Central memory CD4-positive, alpha-beta T cell (primary cell): ENCODE measurements at places on chromosomes 2 and 18.

- no peak for DNase-seq
Observed at GRCh38 chr2:117359266-117359914, 455.1 kb upstream of the DDX18 start.

DNA sequence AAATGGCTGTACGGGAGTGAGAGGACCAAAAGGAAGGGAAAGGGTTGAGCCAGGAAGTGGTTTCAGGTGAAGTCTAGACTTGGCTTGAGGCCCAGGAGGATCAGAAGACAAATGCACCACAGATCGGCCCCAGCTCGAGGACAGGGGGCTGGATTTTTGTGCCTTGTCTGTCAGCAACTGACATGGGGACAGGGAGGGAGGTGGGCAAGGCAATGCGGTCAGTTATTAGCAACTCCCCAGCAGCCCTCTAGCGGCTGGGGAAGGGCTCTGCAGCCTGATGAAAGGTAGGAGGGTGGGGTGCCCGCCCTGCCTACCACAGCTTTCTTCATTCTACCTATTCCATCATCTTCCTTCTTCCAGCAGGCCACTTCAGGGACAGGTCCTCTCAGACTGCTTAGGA, 50.0 kb downstream of the CPO start:
- DNase-seq, result no peak

DNA sequence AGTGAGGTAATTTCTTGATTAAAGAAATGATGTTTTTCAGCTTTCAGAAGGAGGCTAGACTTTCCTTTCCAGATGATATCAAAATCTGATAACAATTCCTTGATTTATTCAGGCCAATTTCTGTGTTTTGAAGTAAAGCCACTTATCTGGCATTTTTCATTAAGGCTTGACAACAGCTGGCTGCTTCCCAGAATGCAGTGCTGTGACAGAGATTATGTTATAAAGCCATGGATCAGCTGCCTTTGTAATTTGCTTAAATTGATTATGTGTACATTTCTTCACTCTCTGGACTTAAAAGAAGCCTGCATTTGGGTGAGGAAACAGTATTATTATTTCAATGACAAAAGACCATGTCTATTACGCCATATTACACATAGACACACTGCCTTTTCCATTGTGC, 136.0 kb downstream of the PLCL1 start:
- no peak for DNase-seq

GRCh38 chr2:6793913-6794312, 71.8 kb downstream of the CMPK2 start:
- no peak for DNase-seq

- peak; percentile 19 for DNase-seq
Observed at GRCh38 chr2:65057054-65057375, 799 bp downstream of the CEP68 start.

- no peak for DNase-seq
Observed at GRCh38 chr2:177165061-177165583, 47.5 kb upstream of the HNRNPA3 start.

DNA sequence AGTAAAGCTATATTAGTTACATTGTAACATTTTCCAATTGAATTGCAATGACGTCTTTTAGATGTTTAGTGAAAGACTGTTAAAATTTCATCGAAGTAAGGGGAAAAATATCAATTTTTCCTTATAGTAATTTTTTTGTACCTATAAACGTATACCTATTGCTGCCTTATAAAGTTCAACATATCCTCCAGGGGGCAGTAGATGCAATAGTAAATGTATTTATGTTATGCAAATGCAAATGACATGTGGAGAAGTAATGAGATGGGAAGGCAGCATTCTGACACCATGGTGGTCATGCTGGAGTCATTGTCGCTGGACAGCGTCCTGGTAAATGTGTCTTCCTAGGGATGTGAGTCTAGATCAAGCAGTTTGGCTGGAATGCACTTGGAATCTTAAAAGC, 38.7 kb downstream of the MSTN start:
- peak; percentile 19 for DNase-seq

- no peak for DNase-seq
Observed at GRCh38 chr2:119574864-119575263, 30.6 kb downstream of the CFAP221 start.

GRCh38 chr2:122261911-122262310, 506.5 kb downstream of the TSN start:
- DNase-seq, result no peak

- no peak for DNase-seq
Observed at GRCh38 chr2:173719471-173719870, 245.7 kb downstream of the SP3 start.

GRCh38 chr2:46978723-46979122, 63.1 kb upstream of the MCFD2 start:
- no peak for DNase-seq

DNA sequence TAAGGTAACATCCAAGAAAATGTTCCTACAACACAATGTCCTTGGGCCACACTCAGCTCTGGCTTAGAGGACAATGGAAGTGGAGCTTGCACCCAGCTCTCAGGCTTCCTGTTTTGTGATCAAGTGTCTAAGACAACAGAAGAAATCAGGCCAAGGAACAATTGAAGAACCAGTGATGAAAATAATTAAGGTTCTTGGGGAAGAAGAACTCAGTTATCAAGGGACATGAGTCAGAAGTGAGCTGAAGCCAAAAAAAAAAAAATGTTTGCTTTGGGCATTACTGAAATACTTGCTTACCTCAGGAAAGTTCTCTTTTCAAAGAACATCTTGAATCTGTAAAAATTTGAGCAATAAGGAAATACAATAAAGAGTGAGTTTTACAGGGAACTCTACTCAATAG, 299.0 kb downstream of the FBXO15 start:
- DNase-seq, result no peak

GRCh38 chr2:113133704-113134598, 6.6 kb downstream of the IL1RN start:
- no peak for DNase-seq

GRCh38 chr2:1937066-1937465, 192.8 kb upstream of the PXDN start:
- no peak for DNase-seq

- DNase-seq, result no peak
Observed at GRCh38 chr2:31216734-31217133, 581 bp downstream of the CAPN14 start.

DNA sequence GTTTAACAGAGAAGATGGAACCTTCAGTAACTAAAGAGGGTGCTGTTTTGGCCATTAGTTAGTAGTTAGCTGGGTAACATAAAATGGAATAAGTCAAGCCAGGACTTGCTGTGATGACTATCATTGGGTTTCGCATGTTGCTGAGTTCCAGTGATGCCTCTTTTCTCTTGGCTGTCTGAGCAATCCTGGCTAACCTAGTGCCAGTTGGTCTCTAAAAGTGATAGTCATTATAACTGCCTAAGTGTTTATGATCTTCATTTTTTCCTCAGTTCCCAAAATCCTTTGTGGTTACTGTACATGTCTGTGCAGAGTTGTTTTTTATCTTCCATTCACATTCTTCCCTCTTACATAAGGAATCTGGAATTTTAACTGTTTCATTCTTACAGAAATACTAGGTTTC, 33.4 kb downstream of the WDR43 start:
- DNase-seq, result no peak
